ENCODE measurements at places on chromosomes 1 and 21.

DNA sequence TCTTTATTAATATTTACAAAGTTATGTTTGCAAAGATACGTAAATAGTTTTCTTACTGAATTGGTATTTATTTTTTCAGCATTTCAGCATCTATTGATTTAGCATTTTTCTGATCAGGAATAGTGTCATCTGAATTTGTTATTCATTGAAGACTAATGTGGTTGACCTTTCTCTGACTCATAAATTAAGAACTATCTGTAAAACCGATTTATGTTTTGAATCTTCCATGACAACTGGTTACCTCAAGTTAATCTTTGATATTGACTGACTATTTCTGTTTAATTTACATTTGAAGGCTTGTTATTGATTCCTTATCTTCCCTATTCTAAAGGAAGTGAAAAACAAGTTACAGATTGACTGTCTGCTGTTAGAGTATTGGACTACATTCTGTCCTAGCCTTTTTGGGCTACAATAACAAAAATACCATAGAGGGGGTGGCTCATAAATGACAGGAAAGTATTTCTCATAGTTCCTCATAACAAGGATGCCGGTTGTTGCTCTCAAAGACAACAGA lies 1131.4 kb downstream of the PLA2G4A start:
- no peak for DNase-seq

GRCh38 chr1:236400061-236400603 lies 6.0 kb downstream of the EDARADD start:
- no peak for DNase-seq

DNA sequence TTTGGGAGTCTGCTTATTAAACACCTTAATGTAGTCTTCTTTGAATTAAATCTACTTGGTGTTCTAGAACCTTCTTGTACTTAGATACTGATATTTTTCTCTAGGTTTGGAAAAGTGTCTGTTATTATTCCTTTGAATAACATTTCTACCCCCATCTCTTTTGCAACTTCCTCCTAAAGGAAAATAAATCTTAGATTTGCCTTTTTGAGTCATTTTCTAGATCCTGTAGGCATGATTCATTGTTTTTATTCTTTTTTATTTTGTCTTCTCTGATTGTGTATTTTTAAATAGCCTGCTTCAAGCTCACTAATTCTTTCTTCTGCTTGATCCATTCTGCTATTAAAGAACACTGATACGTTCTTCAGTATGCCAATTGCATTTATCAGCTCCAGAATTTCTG lies 155.9 kb upstream of the NEGR1 start:
- no peak for DNase-seq

- DNase-seq, result no peak
Observed at GRCh38 chr1:201624741-201625225, 85.9 kb downstream of the NAV1 start.

GRCh38 chr1:242641461-242641860 lies 117.0 kb upstream of the PLD5 start:
- DNase-seq, result no peak

GRCh38 chr1:26177182-26177684 lies at the start of gene CNKSR1:
CNKSR1 (plus strand) TSS chr1:26177491; CDS start chr1:26177548, 57 bp downstream.
- no peak for DNase-seq

- DNase-seq, result peak; percentile 49
Observed at GRCh38 chr1:18948048-18948912, 8.2 kb downstream of the IFFO2 start.

DNA sequence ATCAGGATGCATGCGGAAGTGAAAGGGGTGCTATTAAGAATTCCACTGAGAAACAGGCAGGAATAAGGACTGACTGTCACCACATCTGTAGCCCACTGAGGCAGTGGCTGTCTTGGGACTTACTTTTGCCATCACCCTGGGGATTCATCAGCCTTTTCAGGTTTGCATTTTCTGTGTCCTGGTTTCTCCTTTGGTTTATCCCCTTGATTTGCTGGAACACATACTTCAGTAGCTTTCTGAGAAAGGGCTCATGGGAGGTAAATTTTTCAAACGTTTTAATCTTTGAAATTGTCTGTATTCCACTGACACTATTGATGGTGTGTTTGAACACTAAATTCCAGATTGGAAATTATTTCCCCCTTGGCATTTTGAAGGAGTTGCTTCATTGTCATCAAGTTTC lies 80.2 kb upstream of the ACTRT2 start:
- DNase-seq, result no peak

DNA sequence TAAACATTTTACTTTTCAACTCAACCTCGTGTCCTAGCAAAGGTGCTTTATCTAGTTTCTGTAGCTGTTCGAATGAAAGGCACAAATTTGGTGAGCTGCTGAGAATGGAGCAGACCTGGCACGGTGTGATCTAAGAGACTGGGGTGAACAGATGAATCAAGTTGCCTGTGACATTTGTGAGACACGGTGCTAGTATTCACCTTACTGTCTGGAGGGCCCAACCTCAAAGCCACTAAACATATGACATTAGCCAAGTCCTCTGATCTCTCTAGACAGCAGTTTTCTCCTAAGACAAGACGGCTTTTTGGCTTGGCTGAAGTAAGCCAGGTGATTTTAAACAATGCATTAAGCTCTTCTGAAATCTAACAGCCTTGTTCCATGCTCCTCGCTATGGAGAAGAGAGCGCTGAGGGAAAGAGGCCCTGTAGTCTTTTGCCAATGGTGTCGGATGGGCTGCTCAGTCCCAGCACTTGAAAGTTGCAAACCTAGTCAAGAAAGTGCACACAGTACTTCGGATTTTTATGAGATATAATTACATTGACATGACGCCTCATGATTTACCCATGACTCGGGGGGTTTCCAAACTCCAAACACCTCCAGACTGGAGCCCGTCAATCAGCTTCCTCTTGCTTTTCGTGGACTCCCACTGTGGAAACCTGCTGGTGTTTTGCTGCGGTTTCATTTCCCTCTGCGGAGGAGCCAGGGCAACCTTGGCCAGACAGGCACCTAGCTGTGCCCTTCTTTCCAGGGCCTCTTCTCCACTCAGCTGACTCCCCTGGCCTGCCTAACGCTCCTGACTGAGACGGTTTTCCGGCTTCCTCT lies 794 bp upstream of the TOR3A start:
- DNase-seq, result peak; percentile 41

DNA sequence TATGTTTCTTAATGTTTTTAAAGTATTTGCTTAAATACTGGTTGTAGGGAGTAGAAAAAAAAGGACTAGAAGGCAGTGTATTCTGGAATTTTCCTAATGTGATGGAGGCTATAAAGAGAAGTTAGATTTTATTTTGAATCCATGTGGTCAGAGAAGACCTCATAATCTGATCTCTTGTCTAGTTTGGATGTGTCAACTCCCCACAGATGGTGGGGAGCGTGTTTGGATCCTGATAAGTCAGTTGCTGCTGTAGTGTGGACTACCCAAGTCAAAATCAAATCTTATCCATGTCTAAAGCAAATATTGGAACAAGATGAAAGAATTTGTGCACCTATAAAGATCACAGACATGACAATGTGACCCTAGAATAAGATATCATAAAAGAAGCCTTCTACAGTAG lies 918.0 kb downstream of the LTN1 start:
- DNase-seq, result no peak

GRCh38 chr1:924656-925560 lies 1.2 kb downstream of the SAMD11 start:
- no peak for DNase-seq

- no peak for DNase-seq
Observed at GRCh38 chr1:23384312-23385058, 14.8 kb upstream of the ZNF436 start.

- DNase-seq, result no peak
Observed at GRCh38 chr1:112358061-112358770, 37.8 kb upstream of the CTTNBP2NL start.

DNA sequence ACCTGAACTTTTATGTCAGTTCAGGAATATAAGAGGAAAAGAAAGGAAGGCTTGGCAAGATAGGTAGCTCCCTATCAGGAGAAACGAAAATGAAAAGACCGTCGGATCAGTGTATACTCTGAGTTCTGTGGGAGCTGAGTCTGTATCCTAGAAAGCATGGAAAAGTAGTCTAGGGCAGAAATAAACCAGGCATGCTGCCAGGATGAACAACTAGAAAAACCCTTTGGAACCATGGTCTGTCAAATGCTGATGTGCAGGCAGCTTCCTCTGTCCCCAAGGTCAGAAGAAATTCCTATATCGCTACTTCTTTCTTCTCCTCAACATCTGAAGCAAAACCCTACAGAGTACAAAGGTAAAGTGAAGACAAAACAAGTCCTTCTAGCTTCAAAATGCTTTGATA lies 268.8 kb downstream of the ST6GALNAC3 start:
- DNase-seq, result no peak

- no peak for DNase-seq
Observed at GRCh38 chr1:75693551-75693950, 31.0 kb upstream of the ACADM start.

DNA sequence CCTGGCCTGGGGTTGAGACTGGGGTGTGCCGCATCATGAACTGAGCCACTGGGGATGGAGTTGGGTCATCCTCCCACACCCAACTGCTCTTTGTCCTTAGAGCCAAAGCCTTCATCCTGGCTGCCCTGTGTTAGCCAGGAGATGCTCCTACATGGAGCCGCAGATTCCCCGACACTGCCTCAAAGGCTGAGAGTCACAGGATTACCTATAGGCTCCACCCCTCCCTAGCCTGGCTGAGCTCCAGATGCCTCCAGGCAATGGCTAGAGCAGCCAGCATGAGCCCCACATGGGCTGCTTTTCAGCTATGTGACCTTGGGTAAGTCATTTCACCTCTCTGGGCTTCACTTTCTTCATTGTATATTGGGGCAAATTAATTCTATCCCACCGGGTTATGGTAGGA lies 119.9 kb upstream of the POU3F1 start:
- no peak for DNase-seq

GRCh38 chr1:27650171-27650538 lies 15.2 kb upstream of the FGR start:
- no peak for DNase-seq

DNA sequence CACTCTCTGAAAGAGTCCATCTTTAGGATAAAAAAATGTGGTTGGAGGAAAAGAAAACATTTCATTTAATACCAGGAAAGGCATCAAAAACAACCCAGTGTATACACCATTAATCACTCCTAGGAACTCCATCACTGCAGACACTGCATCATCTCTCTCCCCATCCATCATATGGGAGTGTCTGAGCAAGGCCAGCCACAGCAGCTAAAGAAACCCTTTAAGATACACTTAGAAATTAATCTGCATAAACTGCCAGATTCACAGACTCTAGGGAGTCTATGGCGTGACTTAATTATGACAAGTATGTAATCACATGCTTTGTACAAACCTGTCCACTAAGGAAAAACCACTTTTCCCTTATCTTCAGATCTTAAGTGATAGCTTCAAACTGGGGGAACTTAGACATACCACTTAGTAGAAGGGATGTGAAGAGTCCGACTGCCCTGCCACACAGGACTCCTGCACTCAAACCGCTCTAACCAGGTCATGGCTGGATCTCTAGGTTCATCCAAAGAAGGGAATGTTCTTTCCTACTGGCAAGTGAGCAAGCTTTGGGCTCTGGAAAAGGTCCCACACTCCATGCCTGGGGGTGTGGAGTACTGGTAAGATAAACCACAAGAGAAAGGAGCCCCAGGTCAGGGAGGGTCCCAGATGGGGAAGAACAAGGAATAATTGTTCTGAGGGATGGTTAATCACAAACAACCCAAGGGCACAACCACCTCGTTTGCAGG lies 61.0 kb upstream of the C8B start:
- no peak for DNase-seq

GRCh38 chr1:45892068-45892785 lies 88.8 kb downstream of the MAST2 start:
- no peak for DNase-seq
